IPS-NIHi11 (cell line): ENCODE measurements at places on chromosomes 7 and 10.
A peak's percentile ranks its signal among the peaks of the same experiment; 100 is the strongest.

- DNase-seq: no peak
Observed at GRCh38 chr10:7593905-7594304, 72.9 kb downstream of the ITIH5 start.

- DNase-seq: no peak
Observed at GRCh38 chr10:35074266-35074665, 15.9 kb downstream of the CUL2 start.

- no peak for DNase-seq
Observed at GRCh38 chr10:129761197-129761972, 202.7 kb downstream of the EBF3 start.

DNA sequence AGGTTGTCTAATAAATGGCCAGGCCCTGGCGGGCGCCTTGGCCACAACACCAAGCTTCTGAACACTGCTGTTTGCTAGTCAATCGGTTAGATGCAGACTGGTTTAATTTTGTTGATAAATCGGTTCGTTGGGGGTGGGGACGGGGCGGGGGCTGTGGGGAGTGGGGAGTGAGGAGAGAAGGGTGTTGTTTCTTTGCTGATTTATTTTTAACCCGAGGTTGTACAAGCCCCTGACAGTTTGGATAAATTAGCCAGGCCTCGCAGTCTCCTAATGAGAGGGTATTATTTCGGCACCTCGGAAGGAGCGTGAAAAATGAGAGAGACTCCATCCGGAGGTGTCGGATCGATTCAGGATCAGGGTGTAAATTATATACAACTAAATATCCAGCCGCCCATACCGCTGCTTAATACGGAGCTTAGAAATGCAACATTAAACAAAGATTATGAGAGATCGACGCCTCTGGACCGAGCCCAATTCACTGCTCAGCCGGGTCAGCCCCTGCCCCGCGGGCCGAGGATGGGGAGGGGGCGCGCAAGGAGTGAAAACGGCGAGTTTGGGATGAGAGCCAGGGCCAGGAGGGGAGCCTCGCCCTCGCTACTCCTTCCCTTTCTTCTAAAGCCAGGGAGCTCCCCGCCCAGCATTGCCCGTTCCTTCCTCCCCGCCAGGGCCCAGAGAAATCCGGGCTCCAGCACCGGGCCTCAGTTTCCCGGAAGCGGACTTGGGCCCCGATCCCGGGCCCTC lies 8.0 kb downstream of the UNCX start:
- DNase-seq: no peak

DNA sequence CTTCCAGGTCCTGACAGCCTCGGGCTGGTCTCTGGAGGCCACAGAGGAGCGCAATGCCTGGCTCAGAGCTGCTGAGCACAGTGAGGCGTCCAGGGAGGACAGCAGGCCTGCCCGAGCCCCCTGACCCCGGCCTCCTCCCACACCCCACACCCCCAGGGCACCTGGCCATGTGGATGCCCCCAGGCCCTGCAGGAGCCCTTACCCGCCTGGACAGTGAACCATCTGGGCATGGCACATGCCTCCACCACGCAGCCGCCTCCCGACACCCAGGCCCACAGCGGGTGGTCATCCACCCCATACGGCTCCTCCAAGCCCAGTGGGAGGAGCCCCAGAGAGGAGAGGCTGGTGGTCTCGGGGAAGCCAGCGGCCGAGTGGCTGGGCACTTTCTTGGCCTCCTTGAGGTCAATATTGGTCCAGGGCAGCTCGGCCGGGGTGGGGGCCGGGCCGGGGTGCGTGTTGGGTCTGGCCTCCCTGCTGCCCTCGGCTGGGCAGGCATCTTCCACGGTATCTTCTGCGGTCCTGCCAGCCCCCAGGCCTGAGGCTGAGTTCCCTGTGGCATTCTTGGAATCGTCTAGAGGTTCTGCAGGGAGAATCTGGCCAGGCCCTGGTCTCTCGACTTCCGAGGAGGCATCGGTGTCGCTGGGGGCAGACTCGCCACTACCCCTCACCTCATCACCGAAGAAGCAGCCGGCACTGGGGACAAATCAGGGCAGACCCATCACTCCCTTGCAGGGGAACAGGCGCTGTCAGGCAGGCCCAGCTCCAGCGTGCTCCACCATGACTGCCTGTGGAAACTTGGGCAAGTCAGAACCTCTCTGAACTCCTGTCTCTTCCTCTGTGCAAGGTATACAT lies 18.6 kb downstream of the TECPR1 start:
- peak; percentile 11 for DNase-seq

GRCh38 chr10:58239561-58240169 lies 28.0 kb downstream of the IPMK start:
- no peak for DNase-seq

DNA sequence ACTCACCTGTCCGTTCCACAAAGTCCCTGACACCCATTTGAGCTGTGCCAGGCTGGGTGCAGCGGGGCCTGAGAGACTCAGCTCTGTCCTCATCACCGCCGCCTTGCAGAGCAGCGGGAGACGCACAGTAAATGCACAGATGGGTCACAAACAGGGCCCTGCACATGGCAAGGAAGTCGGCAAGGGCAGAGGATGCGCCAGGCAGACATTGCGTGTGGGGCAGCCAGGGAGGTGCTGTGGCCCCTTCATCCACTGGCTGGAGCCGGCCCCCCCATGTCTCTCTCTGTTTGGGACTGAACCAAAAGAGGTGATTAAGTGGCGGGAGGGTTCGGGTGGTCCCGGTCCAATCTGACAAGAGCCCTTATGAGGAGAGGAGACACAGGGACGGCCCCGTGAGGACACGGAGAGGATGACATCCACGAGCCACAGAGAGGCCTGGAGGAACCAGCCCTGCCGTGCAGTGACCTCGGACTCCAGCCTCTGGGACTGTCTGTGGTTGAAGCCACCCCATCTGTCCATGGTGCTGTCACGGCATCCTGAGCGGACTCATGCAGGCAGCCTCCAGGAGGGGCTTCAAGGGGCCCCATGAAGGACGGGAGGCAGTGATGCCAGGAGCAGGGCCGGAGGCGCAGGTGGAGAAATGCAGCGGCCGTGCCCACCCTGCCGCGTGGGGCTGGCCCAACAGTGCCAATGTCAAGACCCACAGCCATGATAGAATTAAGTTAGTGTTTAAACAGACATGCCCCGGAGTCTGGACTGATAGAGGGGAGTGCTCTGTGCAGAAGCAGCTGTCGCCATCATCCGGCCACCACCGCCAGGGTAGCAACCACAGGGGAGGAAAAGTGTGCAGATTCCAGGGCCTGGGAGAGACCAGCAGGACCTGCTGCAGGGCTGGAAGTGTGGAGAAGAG lies 28.4 kb upstream of the FOXL3 start:
- peak; percentile 7 for DNase-seq

GRCh38 chr10:14678637-14679036 lies 96.1 kb downstream of the FAM107B start:
- DNase-seq: no peak

- no peak for DNase-seq
Observed at GRCh38 chr7:110592557-110592956, 498.4 kb upstream of the LRRN3 start.

DNA sequence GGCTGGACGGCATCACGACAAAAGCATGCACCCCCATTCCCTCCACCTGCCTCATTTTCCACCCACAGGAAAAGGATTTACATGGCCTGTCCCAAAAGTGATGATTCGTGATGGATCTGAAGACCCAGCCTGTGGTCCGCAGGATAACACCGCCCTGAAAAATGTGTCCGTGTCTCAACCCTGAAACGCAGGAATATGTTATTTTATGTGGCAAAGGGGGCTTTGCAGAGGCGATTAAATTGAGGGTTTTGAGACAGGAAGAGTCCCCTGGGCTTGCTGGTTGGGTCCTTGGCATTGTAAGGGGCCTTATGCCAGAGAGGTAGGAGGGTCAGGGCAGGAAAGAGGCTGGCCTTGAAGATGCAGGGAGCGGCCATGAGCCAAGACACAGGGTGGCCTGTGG lies 80.2 kb upstream of the PPP2R2D start:
- DNase-seq: no peak

GRCh38 chr10:71864911-71865361 lies 13.9 kb upstream of the PSAP start:
- no peak for DNase-seq

GRCh38 chr7:114356133-114356532 lies 58.5 kb upstream of the FOXP2 start:
- no peak for DNase-seq

- no peak for DNase-seq
Observed at GRCh38 chr7:31299336-31299735, 41.2 kb downstream of the NEUROD6 start.

GRCh38 chr7:100219271-100219737 lies 445 bp upstream of the PVRIG start:
- no peak for DNase-seq

DNA sequence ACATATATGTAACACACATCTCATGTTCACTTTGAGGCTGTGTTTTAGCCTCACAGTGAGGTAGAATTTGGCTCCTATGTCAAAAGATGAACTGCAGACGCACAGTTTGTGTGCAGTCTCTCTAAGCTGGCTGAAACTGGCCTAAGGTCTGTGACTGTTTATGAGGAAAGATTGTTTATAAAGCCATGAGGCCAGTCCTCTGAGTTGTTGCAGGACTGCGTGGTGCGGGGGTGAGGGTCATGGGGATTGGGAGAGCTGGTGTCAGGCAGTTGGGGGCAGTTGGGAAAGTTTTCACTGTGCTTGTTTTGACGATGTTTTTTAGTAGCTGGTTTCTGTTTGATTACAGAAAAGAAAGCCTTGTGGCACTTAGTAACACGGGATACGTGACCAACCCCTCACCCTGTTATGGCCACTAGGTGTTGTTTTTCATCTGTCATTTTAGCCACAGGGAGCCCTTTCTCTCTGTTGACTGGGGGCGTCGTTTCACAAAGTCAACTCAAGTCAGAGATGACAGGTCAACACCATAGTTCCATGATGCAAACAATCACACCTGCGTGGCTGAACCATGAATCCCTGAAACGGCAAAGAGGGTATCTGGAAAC lies 310.9 kb downstream of the CCDC3 start:
- DNase-seq: no peak

GRCh38 chr10:99534939-99535763 lies 2.4 kb downstream of the NKX2-3 start:
- peak; percentile 48 for DNase-seq

- DNase-seq: no peak
Observed at GRCh38 chr10:118585794-118586193, 9.7 kb downstream of the PRLHR start.

DNA sequence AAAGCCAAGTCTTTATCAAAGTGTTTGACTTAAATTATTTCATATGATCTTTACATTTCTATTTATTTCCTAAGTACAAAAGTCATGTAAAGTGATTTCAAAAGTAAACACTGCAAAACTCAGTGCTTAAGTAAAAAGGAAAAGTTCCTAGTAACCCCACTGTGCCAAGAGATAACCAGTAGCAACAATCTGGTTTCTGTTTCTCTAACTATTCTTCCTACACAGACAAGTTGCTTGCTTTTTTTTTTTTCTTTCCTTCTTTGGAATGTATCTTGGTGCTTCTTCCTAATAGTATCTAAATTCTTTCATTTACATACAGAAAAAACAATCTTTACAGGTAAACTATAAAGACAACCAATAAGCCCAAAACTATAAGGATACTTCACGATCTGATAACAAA lies 3.1 kb downstream of the JCAD start:
- no peak for DNase-seq

GRCh38 chr7:96526496-96526895 lies 183.2 kb downstream of the SEM1 start:
- DNase-seq: no peak

DNA sequence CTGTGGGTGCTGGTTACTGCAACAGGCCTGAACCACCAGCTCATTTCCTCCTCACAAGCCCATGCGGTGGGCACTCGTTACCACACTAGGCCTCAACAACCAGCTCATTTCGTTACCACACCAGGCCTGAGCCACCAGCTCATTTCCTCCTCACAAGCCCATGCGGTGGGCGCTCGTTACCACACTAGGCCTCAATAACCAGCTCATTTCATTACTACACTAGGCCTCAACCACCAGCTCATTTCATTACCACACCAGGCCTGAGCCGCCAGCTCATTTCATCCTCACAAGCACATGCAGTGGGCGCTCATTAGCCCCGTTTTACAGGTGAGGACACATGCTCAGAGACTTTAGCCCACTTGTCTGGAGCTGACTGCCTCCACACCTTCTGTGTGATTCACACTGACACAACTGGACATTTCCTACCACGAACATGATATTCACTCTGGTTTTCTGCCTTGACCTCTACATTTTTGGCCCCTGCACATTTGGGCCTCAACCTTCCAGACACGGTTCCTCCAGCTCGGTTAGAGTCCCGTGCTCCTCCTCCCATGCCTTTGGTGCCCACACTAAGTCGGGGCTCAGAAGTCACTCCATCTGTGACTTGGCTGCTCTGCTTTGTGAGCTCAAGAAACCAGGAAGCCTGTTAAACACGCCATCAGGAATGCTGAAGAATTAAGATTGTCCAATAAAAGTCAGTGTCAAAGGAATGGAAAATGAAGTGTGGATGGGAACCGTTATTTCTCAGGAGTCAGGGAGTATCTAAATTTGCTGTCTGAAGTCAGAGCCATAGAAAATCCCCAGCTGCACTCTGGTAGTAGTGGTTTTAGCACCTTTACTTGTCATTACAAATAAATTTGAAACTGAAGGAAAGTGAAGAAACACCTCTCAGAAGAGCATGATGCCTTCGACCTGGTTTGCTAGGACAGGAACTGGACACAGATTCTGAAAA lies 55.8 kb upstream of the LANCL2 start:
- no peak for DNase-seq

- DNase-seq: no peak
Observed at GRCh38 chr7:106548491-106548890, 112.5 kb downstream of the CCDC71L start.

- no peak for DNase-seq
Observed at GRCh38 chr7:84841809-84842208, 345.0 kb downstream of the SEMA3D start.

- DNase-seq: no peak
Observed at GRCh38 chr10:103814105-103814504, 41.3 kb downstream of the SH3PXD2A start.

GRCh38 chr7:158683541-158683940 lies 21.1 kb downstream of the NCAPG2 start:
- DNase-seq: no peak

- no peak for DNase-seq
Observed at GRCh38 chr10:132860532-132860931, 74.6 kb upstream of the NKX6-2 start.

GRCh38 chr7:4190010-4190981 lies 491.8 kb upstream of the FOXK1 start:
- no peak for DNase-seq

GRCh38 chr10:113666682-113667252 lies 2.9 kb upstream of the NRAP start:
- no peak for DNase-seq

GRCh38 chr10:103458720-103459119 lies at the start of gene CALHM1:
Gene CALHM1 (minus strand): TSS chr10:103458900. CDS start chr10:103458751, 149 bp downstream.
- peak; percentile 93 for DNase-seq
